ENCODE measurements at places on chromosomes 1 and 21.

GRCh38 chr1:225277445-225277844 is 150.4 kb downstream of the LBR start:
- no peak for DNase-seq

DNA sequence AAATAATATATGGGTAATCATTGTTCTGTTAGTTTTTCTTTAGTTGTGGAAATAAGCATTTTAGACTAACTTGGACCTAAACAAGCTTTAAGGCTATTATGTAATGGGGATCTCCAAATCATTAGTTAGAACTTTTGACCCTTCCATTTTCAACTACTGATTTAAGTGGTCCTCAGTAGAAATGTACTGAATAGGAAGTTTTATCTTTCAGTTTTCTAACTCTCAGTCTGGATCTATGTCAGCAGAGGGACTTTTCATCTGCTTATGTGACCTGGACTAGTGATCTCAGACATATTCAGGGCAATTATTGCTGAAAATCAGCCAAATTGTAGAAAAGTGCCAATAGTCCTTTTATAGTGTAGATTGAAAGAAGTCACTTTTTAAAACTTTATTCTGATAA is 56.0 kb downstream of the SASS6 start:
- no peak for DNase-seq

GRCh38 chr1:192706936-192707335 is 71.0 kb downstream of the RGS13 start:
- DNase-seq = no peak

GRCh38 chr1:206479183-206480125 is 9.2 kb downstream of the IKBKE start:
- DNase-seq = peak; percentile 69

GRCh38 chr1:25821112-25821476 is 1.3 kb downstream of the MTFR1L start:
- no peak for DNase-seq

DNA sequence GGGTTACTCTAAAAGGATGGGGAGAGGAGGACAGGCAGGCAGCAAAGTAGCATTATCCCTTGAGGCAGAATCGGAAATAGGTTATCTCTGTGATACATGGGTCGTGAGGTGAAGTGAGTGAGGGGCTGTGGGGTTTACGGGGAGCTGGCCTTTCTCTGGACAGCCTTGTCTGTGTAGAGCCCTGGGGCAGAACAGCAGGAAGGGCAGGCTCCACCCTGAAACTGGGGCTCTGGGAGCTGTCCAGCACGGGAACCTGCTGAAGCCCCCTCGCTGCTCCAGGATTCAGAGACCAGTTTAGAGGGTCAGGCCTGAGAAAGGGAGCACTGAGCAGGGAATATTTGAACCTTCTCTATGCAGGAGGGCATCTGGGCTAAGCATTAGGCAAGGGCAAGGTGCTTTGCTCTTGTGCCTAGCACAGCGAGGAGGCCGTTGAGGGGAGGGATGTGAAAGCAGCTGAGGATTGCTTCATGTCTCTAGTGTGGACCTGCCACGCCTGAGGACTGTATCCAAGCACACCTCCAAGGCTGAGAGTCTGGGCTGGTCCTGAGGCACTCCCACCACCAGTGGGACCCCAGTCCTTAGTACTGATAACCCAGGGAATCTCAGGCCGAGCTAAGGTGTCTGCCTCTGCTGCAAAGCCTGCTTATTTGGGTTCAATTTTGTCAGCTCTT is 55.8 kb downstream of the NAV1 start:
- DNase-seq = no peak

GRCh38 chr1:55054396-55054795 is 15.0 kb downstream of the PCSK9 start:
- no peak for DNase-seq

DNA sequence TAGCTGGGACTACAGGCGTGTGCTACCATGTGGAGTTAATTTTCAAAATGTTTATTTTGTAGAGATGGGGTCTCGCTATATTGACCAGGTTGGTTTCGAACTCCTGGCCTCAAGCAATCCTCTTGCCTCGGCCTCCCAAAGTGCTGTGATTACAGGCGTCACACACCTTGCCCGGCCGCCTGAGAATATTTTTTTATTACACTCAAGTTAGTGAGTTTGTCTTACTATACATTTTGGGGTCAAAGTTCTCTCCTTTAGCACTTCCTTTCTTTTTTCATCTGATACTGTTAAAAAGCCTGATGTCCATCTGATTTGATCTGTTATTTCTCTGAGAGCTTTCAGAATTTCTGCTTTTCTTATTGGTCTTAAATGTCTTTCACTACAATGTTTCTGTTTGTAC is 128.8 kb downstream of the KIAA0319L start:
- DNase-seq = no peak

DNA sequence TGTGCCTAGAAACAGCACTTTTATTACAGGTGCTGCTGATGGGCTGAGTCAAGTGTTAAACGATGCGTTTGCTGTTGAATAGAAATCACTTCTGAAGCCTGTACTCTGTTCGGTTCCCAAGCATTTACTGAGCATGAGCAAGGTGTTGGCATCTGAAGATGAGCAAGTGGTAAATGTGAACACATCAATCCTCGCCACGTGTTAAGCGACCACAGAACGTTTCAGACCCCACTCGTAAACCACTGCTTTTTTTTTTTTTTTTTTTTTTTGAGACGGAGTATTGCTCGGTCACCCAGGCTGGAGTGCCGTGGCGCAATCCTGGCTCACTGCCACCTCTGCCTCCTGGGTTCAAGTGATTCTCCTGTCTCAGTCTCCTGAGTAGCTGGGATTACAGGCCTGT is 241.2 kb downstream of the SETD4 start:
- DNase-seq = no peak

- DNase-seq = peak; percentile 69
Observed at GRCh38 chr1:162740755-162741154, 49.7 kb upstream of the HSD17B7 start.

GRCh38 chr1:231091831-231092301 is 51.8 kb upstream of the FAM89A start:
- DNase-seq = peak; percentile 53

- DNase-seq = no peak
Observed at GRCh38 chr1:52906135-52906603, 15.4 kb downstream of the ECHDC2 start.

- DNase-seq = no peak
Observed at GRCh38 chr1:17056551-17056950, 2.7 kb upstream of the SDHB start.

- DNase-seq = no peak
Observed at GRCh38 chr1:231628207-231628876, 1.8 kb downstream of the DISC1 start.

DNA sequence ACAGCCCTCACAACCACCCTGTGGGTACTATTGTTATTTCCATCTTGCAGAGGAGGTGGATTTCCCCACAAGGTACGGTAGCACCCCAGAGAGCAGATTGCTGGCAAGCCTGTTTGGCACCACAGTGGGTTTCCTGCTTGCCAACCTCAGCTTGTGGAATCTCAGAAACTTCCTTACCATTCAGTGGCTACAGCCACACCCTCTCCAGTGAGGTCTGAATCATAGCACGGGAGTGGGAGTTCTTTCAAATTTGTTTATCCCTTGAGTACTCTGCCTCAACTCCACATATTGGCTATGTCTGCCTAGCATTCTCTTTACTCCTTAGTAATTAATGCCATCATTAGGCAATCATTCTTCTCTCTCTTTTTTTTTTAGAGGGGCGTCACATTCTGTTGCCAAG is 162.1 kb downstream of the PTPRU start:
- no peak for DNase-seq

- DNase-seq = peak; percentile 39
Observed at GRCh38 chr1:91166106-91166712, 144.4 kb upstream of the ZNF644 start.

DNA sequence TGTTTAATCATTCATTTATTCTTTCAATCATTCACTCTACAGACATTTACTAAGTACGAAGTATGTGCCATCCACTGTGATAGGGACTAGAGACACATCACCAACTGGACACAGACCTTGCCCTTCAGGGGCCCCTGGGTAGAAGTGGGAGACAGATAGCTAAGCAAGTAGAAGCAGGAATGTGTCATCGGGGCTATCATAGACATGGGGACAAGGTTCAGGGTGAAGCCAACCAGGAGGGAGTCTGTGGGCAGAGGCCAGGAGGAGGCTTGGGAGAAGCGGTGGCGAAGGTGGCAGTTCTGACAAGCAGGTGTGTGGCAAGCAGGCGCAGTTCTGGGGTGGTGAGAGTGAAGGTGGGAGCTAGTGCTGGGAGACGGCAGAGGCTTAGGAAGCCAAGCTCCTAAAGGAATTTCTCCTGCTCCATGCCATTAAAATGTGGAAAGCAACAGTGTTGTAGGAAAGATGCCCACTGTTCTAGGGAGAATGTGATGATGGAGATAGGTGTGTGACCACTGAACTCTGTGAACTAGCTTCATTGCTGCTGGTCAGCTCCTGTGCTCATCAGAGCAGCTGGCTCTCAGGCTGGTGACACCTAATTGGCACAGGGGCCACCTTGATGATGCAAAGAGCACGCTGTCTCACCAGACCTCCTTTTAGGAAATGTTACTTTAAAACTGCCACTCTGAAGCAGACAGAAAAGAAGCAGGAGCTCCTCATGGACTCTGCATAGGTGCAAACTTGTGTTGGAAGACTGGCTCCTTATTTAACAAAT is 79.7 kb upstream of the LPGAT1 start:
- no peak for DNase-seq

DNA sequence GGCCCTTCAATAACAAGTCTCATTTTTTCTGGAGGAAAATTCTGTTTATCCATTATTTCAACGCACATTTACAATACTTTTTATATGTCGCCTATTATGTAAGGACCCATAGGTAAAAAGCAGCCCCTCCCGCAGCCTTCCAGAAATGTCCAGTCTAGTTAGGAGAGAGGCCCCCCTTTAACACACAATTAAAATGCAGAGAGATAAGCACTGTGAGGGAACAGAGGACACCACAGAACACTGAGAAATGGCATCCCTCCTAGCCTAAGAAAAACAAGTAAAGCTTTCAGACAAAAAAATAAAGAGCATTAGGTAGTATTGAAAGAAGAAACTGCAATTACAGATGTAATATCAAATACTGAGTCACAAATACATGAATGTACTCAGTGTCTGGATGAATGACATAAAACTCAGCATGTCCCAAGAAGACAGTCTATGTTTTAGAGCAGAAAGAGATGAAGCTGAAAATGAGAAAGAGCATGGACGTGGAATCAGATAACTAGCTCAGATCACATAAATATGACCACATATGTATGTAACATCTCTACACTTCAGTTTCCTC is 62.9 kb downstream of the DAB1 start:
- no peak for DNase-seq

- DNase-seq = no peak
Observed at GRCh38 chr1:192604979-192605620, 29.5 kb downstream of the RGS1 start.

DNA sequence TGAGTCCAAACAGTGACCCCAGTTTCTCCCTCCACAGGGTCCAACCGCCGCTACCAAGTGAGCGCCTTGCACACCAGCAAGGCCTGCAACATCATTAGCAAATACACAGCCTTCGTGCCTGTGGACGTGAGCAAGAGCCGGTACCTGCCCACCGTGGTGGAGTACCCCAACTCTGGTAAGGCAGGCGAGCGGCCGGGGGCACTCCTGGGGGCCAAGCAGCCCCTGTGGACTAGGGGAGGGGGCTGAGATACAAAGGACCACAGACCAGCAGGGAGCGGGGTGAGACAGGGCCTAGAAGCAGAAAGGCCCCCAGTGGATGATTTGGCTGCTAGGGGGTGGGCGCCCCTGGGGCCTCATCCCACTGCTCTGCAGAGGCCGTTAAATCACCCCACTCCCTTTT is 54.7 kb downstream of the VWA5B1 start:
- DNase-seq = no peak

DNA sequence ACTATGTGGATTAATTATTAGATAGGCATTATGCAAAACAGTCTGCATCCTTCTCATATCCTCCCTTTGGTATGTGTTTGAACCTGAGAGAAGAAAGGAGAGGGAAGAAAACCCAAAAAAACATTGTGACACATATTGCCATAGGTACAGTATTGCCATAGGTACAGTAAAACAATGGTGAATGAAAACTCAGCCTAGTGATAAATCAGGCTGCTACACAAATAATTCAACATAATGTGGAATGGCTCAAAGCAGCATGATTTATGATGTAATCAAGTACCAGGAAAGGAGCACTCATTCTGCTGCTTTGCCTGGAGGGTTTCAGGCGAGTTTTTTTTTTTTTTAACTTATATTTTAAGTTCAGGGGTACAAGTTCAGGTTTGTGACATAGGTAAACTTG is 213.9 kb upstream of the LYPLAL1 start:
- DNase-seq = no peak

- peak; percentile 49 for DNase-seq
Observed at GRCh38 chr1:60825593-60825992, 256.8 kb upstream of the NFIA start.
